Activated T-cell treated with anti-CD3 and anti-CD28 coated beads, Interleukin-2, amount 50 U/mL, for 48 hours (primary cell): ENCODE measurements at places on chromosomes 16 and 17.
A peak's percentile ranks its signal among the peaks of the same experiment; 100 is the strongest.

GRCh38 chr17:80277751-80278671 lies 17.4 kb downstream of the RNF213 start:
- no peak for DNase-seq

DNA sequence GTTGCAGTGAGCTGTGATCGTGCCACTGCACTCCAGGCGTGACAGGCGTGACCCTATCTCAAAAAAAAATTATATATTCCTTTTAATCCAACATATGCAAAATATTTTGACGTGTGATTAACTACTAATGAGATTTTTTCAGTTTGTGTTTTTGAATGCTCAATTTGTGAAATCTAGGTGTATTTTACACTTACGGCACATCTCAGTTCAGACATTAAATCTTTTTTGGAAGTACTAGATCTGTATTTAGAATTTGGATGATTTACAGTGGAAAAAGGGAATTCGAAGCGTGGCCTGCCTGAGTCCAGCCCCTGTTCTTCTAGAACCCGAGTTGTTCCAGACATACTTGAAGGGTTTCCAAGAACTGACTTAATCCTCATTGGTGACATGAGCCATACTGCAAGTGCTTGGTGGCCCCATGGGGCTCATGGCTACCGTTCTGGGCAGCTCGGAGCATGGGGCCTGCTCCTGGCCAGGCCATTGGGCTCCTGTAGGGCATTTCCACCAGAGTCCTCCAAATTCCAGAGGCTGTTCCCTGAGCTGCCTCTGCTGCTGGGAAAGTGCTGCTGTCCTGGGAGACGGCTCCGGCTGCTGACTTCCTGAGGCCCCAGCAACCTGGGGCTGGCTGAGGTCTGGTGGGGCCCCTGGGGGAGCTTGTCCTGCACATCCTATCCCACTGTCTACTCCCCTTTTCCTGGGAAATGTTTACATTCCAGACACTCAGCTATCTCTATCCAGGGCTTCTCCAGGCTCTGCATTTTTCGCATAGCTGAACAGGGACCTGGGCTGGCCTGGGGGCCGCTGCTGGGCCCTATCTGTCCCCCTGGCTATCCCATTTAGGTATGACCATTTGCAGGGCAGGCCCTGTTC lies 27.2 kb downstream of the LLGL2 start:
- no peak for DNase-seq

DNA sequence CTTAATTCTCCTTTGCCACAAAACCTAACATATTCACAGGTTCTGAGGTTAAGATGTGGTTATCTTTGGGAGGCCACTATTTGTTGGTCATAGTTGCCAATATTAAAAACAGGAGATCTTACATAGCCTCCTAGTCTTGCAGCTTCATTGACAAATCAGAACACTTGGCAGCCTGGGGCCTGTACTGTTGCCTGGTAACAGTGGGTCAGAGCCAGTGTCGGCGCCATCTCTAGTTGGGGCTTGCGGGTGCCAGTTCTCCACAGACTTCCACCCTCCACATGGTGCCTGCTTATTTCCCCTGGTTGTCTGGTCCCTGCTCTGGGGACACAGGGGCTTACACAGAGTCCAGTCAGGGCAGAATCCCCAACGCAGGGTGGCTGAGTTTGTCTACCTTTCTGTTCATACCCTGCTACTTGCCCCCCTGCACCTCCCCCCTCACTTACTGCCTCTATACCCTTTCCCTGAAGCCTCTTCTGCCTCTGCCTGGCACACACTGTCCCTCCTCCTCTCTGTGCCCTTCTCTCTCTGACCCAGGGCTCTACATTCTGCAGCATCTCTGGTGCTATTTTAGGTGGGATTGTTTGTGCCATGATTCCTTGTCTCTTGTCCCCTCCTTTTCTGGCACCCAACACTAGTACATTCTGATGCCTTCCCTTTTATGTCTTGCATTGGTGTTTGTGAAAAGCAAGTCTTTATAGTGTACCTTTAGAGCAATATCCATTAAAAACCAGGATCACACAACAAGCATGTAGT lies 13.4 kb downstream of the EPN2 start:
- DNase-seq: no peak

DNA sequence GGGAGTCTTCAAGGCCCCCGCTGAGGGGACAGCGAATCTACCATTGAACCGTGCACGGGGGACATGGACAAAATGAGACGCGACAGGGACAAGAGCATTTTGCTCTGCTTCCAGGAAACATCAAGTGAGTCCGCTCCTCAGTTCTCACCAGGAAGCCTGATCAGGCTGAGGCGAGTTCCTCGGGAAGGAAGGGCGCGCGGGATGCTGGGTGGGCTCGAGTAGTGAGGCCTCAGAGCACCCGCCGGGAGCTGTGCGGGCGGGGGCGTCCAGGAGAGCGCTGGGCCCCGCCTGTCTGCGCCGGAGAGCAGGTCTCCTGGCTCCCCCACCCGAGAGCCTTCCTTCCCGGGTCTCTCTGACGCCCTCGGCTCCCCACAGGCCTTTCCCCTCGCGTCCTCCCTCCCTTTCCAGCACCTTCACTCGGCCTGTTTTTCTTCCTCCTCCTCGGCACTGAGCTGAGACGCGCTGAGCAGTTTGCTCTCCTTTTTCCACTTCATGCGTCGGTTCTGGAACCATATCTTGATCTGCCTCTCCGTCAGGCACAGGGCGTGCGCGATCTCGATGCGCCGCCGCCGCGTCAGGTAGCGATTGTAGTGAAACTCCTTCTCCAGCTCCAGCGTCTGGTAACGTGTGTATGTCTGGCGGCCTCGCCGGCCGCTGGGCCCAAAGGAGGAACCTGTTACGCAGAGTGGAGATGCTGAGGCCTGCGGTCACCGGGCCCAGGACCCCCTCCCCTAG lies 2.6 kb upstream of the HOXB5 start:
- DNase-seq: peak; percentile 66

GRCh38 chr16:69485816-69486215 lies 61.4 kb downstream of the CYB5B start:
- no peak for DNase-seq

DNA sequence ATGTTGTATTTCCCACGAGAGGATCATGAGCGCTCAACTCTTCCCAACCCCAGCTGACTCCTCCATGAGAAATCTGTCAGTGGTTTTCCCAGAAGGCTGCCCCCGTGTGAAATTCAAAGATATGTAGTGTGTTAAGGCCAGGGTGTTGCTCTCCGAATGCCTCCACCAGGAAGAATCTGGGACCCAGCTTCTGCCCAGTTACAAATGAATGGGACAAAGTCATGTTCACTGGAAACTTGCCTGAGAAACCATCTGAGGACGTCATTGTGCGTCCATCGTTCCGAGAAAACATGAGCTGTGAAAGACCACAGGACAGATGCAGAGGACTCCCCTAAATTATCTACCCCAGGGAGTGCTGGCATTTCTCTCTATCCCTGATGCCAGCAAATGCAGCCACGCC lies 86.0 kb downstream of the AIPL1 start:
- no peak for DNase-seq

GRCh38 chr17:82384051-82384729 lies 12.6 kb downstream of the UTS2R start:
- DNase-seq: no peak

GRCh38 chr16:31703526-31704128 lies 170.0 kb upstream of the ZNF267 start:
- DNase-seq: no peak

DNA sequence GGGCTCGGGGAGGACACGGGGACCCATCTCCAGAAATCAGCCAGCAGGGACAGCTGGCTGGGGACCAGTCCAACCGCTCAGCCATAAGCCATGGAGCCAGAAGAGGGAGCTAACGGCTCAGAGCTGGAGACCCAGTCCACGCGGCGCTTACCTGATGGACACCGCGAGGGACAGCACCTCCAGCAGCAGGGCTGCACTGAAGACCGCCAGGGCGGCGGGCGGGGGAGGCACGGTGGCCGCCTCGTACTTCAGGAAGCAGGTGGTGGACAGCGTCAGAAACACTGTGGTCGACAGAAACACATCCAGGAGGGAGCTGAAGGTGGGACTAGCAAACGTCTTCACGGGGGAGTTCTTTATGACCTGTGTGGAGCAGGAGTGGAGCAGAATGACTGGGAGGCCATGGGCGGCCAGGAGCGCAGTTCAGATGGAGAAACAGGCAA lies 102.6 kb upstream of the CREBBP start:
- peak; percentile 60 for DNase-seq

GRCh38 chr17:7740481-7741001 lies 23.0 kb downstream of the DNAH2 start:
- DNase-seq: no peak

GRCh38 chr17:57255182-57255775 lies 1.0 kb upstream of the MSI2 start:
- DNase-seq: no peak

GRCh38 chr17:6654841-6655731 lies 3.5 kb downstream of the C17orf100 start:
- DNase-seq: no peak

DNA sequence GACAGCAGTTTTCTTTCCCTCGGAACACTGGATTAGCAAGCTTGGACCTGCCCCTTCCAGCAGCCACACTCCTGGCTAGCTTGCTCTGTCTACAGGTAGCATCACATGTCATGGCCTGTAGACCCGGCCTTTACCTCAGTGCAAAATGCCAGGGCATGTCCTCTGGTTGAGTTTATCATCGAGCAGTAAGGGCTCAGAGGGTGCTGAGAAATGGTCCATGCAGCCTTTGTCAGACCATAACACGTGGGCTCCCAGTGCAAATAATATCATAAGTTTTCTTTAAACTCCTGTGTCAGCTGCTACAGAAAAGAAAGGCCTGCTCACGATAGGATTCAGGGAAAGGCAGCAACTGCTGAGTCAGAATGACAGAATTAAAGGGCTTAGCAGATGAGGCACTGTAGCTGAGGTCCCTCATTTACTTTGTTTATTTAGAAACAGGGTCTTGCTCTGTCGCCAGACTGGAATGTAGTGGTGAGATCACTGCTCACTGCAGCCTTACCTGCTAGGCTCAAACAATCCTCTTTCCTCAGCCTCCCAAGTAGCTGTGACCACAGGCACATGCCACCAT lies 8.0 kb upstream of the GNA13 start:
- DNase-seq: no peak

GRCh38 chr17:43576563-43577229 lies 30.6 kb upstream of the ETV4 start:
- peak; percentile 78 for DNase-seq

- DNase-seq: no peak
Observed at GRCh38 chr17:60526726-60527125, 684 bp upstream of the APPBP2 start.
